Right atrium auricular region (tissue), 2 donors: ENCODE measurements at places on chromosomes 11 and 22. TPM values are rescaled to one million over a fixed set of nuclear protein-coding genes. Genes with fewer than 3 reads are reported as not detected.

MS4A6E gene
- total RNA-seq = not detected

VWA5A gene
- total RNA-seq = 6.9 TPM

APOL4 gene
- total RNA-seq = 0.24 TPM

CARNS1 gene
- 9.7 TPM for total RNA-seq
